ENCODE measurements at places on chromosomes 5 and 9.

DNA sequence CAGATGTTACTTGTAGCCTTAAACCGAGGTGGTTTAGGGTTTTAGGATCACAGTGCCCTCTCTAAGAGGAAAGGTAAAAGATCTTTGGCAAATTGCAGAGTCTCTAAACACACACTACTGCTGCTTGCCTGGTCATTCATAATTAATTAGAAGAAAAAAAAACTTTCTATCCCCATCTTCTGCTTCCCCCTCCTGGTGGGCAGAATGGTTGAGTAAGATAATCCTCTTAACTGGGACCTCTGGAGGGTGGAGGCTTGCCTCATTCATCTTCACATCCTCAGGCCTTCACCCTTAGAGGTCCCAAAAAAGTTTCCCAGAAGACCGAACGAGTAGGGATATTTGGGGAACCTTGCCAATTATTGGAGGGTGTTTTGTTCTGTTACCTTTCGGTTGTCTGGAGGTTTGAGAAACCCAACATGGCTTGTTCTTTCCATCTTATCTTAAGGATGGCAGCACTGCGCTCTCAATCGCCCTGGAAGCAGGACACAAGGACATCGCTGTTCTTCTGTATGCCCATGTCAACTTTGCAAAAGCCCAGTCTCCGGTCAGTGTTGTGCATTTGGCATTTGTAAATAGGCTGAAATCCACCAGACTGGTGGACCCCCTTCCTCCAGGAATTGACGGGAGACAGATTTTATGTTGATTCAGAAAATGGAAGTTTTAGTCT is 97.3 kb upstream of the DMRT1 start:
- no peak for DNase-seq

DNA sequence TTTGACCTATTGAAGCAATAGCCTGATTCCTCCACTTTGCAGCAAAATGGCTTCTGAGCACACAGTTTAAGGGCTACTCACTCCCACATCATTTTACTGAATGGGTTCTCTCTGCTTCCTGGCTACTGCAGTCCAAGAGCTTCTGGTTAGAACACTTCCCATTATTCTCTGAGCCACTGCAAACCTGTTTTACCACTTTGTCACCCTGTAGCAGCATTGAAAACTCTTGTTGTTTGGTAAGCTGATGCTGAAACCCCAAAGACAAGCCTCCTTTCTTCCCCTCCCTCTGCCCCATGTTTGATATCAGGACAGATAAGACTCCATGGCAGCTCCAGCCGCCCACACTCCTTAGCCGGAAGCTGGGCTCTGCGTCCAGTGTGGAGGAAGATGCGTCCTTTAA is 84.4 kb upstream of the RARS1 start:
- DNase-seq, result no peak

DNA sequence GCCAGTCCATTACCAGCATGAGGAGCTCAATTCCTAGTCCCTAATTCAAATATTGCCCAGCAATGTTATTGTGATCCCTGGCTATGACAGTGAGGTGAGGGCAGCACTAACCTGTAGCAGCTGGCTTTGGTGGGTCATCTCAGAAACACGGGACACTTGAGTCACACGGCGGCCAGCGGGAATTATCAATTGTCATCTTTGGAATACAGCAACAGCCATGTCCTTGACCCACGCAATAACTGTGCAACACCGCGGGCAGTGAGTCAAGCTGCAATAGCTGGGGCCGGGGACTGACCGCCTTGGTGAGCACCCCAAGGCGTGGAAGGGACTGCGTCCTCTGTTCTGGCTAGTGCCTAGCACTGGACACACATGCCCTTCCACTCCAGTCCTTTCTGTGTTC is 62.5 kb upstream of the ALDH1B1 start:
- no peak for DNase-seq

DNA sequence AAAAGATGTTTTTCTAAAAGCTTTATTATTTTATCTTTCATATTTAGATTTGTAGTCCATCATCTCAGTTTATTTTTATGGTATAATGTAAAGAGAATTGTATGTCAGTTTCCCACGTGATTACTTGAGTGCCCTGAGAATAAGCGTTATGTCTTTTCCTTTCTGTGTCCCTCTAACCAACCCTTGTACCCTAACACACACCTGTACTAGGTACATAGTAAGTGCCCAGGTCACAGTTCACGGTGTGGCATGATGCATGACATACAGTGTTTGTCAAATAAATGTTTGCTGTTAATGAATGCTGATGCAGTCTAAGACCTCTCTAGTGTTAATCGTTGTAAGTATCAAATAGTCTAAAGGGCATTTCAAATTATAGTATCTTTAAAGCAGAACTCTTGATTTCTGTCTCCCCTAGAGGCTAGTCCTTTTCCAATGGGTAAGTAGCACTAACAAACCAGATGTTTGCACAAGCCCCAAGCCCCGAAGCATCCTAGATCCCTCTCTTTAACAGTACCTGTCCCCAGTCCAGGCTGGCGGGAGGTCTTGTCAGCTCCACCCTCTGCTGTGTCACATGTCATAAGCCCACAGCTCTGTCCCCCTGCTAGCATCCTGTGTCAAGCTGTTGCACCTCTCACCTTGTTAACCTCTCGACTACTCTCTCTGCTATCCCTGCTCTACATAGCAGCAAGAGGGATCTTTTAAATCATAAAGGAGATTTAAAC is 23.7 kb downstream of the NUP214 start:
- no peak for DNase-seq

GRCh38 chr9:37300620-37301019 is 121.9 kb upstream of the GRHPR start:
- DNase-seq, result no peak

DNA sequence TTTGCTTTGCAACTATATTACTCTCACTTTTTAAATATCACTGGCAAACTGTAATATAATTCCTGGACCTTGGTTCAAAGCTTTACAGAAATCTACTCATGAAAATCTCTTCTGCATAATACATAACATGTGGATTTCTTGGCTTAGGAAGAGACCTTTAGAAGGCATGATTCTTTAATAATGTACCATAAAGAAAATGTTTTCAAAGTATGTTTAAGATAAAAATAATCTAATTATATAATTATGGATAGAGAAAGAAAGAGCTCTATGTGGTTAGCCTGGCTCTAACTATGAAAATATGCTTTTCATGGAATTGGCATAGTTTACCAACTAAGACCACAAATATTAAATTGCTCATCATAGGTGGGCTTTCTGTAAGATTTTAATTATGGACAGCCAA is 817.8 kb downstream of the TLE1 start:
- no peak for DNase-seq

DNA sequence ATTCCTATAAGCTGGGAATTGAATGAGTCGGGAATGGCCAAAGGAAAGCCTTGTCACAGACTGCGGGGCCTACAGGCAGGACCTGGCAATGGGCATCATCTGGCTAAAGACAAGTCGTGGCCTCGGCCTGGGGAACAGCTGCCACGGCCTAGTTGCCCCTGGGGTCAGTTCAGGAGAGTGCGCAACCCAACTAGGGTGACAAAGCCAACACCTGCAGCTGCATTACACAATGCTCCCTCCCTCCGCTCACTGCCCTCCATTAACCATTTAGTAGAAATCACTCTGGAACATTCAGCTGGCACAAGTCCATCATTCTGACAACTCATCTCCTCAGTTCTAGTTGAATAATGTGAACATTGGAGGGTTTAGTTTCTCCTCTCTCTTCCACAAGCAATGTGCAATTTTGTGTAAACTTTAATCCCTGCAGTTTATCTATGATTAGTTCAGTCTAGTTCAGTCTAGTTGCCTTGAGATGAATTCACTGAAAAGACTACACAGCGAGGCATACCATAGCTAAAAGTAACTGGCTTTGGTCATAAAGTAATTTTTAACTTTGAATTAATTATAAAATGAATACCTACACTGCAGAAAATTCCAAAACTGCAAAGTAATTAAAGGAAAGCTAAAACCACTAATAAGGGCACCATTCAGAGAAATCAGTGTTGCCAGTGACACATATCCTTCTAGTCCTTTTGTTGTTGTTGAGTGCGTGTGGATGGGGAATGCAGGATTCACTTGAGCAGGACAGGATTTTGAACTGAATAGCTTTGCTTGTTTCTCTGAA is 5.1 kb downstream of the GLDC start:
- no peak for DNase-seq

DNA sequence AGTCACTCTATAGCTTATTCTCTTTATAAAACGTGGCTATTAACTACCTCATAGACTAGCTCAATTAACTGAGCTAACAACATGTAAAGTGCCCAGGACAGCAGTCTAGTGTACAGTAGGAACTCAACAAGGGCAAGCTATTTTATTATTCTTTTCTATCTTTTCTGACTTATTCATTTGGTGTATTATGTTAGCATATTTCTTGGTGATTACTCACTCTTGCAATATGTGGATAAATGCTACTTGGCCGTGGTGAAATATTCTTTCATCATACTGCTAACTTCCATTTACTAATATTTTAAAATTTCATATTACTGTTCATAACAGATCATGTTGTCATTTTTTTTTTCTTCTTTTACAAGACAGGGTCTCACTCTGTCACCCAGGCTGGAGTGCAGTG is 4.9 kb downstream of the SLC25A51 start:
- no peak for DNase-seq

GRCh38 chr5:139462586-139463276 is at the start of gene ECSCR:
ECSCR (minus strand) TSS chr5:139462743; CDS start chr5:139462670, 73 bp downstream.
- DNase-seq, result no peak

- no peak for DNase-seq
These were observed 86.0 kb downstream of the FBXL7 start for GRCh38 chr5:15585841-15586591.

GRCh38 chr9:89536145-89536574 is 38.2 kb upstream of the SEMA4D start:
- DNase-seq, result no peak

- no peak for DNase-seq
These were observed 20.8 kb downstream of the LHFPL2 start for GRCh38 chr5:78627766-78628165.

DNA sequence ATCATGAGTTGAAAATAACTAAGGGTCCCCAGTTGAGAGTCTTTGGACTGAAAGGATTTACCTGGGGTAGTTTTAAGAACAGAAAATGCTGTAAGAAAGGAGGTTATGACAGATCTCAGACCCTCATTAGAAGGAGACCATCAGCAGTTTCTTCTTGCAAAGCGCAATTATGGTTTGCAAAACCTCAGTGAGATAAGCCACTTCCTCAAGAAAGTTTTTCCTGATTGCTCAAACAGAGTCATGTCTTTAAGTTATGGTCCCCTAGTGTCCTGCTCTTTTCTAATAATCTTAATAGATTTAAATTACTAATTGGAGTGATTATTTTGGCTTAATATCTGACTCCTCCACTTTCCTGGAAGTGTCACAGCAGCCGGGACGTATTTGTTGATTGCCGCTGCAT is 293.2 kb upstream of the KLF4 start:
- no peak for DNase-seq

DNA sequence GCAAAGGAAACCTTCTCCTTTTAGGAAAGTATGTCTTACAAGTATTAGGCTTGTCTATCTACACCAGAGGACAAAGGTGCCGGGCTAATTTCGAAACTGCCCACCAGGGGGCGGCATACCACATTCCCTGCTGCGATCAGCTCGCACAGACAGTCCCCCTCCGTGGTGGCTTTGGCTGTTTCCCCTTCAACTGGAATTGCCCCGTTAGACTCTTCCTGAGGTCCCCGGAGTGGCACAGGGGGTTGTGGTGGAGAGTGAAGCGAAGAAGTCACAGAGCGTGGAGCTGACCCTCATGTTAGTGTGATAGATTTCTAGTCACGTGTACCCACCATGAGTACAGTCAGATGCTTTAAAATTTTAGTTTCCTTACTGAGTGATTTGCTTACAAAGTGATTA is 17.5 kb downstream of the PTTG1 start:
- DNase-seq, result peak; percentile 75

Data from NCI-H446 (cell line).